CD4-positive, alpha-beta T cell (primary cell): ENCODE measurements at places on chromosomes 6 and 20.
A peak's percentile ranks its signal among the peaks of the same experiment; 100 is the strongest.

DNA sequence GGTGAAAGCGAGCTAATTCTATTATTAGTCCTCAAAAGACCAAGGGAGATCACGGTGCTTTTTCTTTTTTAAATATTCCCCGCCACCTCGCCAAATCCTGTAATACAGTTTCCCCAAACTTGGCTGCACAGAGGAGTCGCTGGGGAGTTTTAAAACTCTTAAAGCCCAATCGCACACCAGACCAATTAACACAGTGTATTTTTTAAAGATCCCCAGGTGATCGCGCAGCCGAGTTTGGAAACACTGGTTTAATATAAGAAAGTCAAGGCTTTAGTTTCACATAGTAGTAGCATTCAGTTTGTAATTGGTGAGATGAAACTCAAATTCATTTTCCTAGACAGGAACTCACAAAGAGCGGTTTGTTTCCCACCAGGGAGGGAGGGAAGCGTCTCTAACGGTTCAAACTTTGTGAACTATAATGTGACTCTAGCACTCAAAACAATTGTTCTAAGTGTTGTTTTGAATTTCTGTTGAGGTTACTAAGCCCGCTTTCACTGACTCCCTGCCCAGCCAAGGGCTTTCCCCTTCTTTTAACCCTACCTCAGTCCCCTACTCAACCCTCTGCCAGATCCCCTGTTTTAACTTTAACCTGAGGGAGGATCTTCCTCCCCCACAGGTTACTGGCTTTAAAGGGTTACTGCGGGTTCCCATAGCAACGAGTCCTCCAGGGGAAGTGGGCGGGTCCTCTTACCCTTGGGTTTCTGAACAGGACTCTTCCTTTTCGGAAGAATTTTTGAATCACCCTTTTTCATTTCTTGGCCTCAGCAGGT is 25.7 kb upstream of the BTBD3 start:
- DNase-seq: peak; percentile 5

DNA sequence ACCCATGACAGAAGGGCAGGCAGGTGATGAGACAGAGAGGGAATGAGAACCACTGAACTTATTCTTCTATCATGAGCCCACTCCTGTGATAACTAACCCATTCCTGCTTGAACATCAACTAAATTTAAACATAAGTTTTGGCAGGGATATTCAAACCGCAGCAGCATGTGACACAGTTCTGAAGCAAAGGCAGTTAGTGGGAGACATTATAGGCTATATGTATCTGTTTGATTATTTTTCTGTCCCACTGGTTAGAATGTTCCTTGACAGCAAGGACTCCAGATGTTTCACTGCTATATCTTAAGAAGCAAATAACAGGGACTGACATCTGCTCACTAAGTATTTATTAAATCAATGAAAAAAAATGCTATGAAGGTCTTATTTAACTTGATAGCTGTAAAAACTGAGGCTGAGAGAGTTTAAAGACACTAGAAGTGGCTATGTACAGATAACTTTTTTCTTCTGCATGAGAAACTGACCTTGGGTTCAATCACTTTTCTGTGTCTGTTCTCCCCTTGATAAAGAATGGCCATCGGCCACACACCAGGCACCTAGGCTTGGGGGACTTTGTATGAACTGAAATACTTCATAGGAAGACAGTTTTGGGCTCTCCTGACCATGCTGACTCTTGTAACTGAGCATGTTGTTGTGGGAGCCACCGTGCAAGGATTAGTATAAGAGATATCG is 90.9 kb downstream of the CEP162 start:
- DNase-seq: no peak

DNA sequence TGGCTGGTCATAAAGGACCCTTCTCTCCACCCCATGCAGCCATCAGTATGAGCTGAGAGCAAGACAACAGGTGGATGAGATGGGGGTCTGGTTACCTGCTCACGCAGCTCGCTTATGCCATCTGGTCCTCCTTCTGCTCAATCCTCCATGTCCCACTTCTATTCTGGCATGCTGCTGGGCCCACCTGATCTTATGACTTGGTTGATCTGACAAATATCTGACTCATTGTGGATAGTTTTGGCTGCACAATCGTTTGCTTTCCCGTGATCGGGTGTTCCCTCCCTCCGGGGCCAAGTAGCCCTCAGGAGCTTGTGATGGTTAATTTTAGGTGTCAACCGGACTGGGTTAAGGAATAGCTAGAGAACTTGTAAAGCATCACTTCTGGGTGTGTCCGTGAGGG is 26.6 kb upstream of the ELMO2 start:
- no peak for DNase-seq

GRCh38 chr6:46513533-46513932 is 22.3 kb upstream of the RCAN2 start:
- DNase-seq: no peak

GRCh38 chr6:144161975-144162374 is 11.7 kb downstream of the STX11 start:
- DNase-seq: no peak

- DNase-seq: no peak
Observed at GRCh38 chr20:16311756-16312155, 261.5 kb downstream of the KIF16B start.

DNA sequence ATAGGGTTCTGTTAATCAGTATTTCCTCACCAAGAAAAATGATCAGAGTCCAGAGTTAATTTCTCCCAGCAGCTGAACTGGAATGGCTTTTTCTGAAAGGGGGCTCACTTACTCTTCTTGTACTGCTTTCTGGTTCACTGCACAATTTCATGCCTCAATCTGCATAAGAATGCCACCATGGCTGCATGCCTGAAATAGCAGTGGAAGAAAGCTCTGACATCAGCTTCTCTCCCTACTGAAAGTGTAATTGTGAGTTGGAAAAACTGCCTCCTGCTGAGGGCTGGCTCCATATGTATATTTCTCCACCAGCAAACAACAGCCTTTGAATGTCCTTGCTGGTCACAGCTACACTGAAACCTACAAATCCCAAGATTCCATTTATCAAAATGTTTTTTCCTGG is 1027.2 kb upstream of the GJE1 start:
- DNase-seq: no peak

DNA sequence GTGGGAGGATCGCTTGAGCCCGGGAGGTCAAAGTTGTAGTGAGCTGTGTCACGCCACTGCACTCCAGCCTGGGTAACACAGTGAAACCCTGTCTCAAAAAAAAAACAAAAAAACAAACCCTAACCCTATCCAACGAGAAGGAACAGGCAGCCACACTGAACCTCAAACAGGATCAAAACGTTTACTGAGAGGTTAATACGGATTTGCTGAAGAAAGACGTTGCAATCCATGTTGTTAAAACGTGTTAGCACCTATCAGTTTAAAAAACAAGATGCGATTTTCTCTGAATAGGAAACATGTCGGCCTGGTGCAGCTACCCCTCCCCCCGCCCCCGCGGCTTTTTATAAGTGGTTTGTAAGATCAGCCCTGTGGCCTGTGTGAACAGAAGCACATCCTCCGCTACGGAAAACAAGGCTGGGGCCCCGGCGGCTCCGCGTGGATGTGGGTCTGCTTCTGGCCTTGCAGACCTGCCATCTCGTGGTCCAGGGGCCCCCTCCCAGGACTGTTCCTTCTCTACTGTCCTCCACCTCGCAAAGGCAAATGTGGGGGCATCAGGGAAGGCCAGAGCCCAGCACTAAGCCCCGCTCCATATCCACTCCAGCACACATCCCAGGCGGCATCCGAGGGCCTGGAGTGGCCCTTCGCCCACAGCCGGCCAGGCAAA is 11.4 kb downstream of the SLC2A4RG start:
- DNase-seq: peak; percentile 69

DNA sequence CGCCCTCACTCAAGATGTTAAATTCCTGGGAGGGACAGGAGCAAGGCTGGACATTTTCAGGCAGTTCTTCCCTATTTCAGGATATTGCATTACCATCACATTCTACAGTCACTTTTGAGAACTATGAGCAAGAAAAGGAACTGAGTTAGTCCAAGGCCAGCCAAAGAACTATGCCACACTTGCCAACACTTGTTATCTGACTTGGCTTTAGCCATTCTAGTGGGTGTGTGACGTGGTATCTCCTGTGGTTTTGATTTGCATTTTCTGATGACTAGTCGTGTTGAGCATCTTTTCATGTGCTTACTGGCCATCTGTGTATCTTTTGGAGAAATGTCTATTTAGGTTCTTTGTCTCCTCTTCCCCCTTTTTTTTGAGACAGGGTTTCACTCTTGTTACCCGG is 12.0 kb downstream of the XRN2 start:
- DNase-seq: peak; percentile 36

GRCh38 chr20:41475503-41475902 is 108.9 kb upstream of the EMILIN3 start:
- DNase-seq: no peak

DNA sequence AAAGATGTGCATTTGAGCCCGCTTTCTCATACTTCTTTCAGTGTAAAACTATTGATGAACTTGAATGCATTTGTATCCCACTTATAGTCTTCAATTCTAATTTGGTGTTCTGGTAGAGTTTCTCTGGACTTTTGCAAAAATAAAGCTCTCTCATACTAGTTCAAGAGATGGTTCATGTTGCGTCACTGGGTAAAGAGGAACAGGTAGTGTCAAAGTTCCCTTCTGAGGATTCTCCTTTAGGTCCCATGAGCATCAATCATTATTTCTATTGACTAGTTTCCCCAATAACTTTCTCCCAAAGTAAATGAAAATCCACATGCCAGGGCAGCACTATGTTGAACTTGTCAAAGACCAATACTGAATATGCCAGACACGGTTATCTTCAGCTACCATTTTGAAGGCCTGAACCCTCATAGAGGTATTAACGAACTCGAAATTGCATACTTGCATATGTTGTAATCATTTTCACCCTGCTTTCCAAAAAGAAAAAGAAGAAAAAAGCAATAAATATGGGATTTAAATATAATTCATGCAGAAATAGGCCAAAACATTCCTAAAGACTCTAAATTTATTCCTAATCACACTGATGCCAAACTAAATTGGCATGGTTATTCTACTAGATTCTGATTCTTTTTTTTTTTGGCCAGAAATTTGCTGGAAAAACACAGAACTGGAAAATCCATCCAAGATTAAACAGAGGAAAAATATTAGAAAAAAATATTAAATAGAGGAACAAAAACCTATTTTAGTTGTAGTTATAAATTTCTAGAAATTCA is 84.5 kb downstream of the SGK1 start:
- no peak for DNase-seq

DNA sequence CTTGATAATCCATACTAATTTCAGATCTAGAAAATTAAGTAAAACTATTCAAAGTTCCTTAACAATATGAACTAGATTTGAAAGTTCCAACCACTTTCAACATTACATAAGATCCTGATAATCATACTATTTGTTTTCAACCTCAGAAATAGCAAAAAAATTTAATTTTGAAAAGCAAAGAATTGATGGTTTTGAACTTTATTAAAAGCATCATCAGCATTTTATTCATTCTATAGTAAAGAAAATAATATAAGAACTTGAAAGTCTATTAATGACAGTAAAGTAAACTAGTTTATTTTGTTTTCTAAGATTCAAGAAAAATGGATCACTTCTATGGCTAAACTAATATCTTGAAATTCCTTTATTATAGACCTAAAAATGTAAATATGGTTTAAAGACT is 26.8 kb downstream of the EYS start:
- no peak for DNase-seq

DNA sequence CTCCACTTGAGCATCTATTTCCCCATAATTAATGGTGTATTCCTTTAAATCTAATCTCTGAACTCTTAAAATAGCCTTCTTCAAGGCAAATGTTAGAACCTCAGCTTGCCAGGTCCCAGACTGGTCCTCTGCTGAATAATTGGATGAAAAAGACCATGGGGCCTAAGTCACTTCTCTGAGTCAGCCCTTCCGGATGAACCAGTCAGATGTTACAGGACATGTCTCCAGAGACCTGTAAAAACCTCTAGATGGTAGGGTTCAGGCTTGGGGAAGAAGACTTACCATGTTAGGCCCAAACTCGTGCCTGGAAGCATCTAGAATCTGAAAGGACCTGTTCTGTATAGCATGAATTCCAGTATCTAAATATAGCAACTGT is 97.3 kb downstream of the CDKAL1 start:
- no peak for DNase-seq

DNA sequence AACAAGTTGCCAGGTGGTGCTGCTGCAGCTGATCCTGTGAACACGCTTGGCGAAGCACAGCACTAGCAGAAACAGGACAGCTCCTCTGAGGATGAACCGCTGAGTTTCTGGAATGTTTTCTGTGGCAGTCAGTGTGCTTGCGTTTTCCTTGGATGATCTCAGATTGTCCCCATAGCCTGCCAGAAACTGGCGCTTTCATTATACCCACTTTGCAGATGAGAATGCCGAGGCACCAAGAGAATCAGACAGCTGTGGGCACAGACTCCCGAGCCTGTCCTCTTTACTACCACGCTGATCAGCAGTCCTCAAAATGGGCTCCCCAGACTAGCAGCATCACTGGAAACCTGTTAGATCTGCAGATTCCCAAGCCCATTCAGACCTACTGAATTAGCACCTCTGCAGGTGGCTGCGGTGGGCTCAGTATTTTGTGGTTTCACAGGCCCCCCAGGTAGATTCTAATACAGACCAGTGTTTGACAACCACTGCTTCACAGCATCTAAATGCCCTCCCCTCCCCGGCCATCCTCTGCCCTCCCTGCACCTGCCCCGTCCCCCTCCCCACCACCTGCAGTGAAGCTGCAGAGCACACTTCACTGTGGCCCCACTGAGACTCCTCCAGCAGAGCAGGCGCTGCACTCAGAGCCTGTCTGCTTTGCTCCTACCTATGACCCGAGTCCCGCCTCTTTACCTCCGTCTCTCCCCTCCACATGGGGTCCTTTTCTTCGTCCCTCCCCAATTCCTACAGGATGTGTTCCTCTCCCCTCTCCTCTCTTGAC is 29.6 kb downstream of the SPATA2 start:
- no peak for DNase-seq

DNA sequence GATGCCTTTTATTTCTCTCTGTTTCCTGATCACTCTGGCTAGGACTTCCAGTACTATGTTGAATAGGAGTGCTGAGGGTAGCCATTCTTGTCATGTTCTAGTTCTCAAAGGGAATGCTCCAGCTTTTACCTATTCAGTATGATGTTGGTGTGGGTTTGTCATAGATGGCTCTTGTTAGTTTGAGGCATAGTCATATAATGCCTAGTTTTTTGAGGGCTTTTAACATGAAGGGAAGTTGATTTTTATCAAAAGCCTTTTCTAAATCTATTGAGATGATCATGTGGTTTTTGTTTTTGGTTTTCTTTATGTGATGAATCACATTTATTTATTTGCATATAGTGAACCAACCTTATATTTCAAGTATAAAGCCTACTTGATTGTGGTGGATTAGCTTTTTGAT is 55.6 kb downstream of the KLHL32 start:
- no peak for DNase-seq

GRCh38 chr6:26570027-26570809 is 26.5 kb upstream of the ABT1 start:
- no peak for DNase-seq

- DNase-seq: no peak
Observed at GRCh38 chr6:44849806-44850205, 462.3 kb downstream of the CDC5L start.

- DNase-seq: no peak
Observed at GRCh38 chr20:59320426-59320825, 20.0 kb downstream of the EDN3 start.

DNA sequence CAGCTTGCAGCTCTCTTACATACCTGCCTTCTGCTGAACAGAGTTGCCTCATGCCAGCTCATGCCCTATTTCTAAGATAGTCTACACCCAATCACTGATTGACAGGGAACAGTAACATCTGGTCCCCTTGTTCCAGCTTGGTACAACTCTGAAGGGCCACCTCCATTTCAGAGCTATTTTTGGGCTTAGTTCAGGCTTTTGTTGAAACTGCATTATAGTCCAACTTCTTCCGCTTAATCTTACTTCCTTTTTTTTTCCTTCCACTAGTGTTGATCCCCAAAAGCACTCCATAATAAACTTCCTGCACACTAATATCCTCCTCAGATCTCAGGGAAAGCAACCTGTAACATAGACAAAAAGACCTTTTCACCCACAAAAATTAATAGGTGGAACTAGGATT is 65.7 kb upstream of the TNFRSF21 start:
- DNase-seq: no peak
